ENCODE measurements at places on chromosomes 2 and 18. TPM values are rescaled to one million over a fixed set of nuclear protein-coding genes. Genes with fewer than 3 reads are reported as not detected.
A peak's percentile ranks its signal among the peaks of the same experiment; 100 is the strongest.

GRCh38 chr18:58348517-58348916, 280.4 kb downstream of the ALPK2 start:
- H3K4me1 ChIP-seq, result peaks cover 2% of the 10 kb centered on the region
- no peaks in the 10 kb centered on the region for H3K36me3 ChIP-seq

DNA sequence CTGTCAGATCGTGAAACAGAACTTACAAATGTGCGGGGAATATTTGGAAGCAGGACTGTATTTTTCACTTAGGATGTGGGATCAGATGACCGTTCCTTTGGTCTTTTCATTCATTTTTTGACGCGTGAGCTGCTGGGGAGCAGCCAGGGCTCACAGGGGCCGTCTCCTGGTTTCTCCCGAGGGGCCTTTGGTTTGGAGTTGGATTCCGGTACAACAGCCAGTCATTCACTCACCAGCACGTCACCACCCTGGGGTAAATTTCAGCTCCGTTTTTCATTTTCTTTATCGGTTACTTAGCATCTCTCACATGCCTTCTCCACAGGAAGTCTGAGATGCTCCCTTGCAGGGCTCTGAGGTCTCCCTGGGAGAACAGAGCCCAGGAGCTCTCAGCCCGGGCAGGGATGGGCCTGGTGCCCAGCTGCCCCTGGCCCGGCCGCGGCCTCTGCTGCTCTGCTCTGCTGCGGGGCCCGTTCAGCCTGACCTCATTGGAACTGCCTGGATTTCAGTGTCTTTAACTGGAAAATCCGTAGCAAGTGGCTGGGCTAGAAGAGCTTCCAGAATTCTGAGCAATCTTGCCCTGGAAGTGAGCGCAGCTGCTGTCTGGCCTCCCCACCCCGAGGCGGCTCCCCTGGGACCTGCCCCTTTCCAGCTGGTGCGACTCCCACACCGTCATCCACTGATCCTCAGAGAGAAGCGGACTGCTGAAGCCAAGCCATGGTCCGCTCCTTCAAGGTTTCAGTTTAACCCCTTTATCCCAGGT, 335.6 kb downstream of the EIPR1 start:
- H3K4me3 ChIP-seq, result no peak overlapping the region
- peaks cover 2% of the 10 kb centered on the region for H3K36me3 ChIP-seq
- peaks cover 11% of the 10 kb centered on the region for H3K27me3 ChIP-seq
- no peak overlapping the region for H3K27ac ChIP-seq
- no peaks in the 10 kb centered on the region for H3K4me1 ChIP-seq
- DNase-seq, result no peak

GRCh38 chr2:171652416-171652785, 34.9 kb upstream of the DYNC1I2 start:
- peaks cover 2% of the 10 kb centered on the region for H3K4me1 ChIP-seq
- no peak overlapping the region for H3K4me3 ChIP-seq
- H3K36me3 ChIP-seq, result peaks cover 2% of the 10 kb centered on the region
- H3K27ac ChIP-seq, result no peak overlapping the region
- H3K27me3 ChIP-seq, result peaks cover 33% of the 10 kb centered on the region

GRCh38 chr2:170191166-170191866, 13.4 kb downstream of the MYO3B start:
- H3K27me3 ChIP-seq, result peaks cover 18% of the 10 kb centered on the region
- no peak overlapping the region for H3K4me3 ChIP-seq
- H3K36me3 ChIP-seq, result peaks cover 7% of the 10 kb centered on the region
- DNase-seq, result no peak
- no peaks in the 10 kb centered on the region for H3K4me1 ChIP-seq
- no peak overlapping the region for H3K27ac ChIP-seq

DNA sequence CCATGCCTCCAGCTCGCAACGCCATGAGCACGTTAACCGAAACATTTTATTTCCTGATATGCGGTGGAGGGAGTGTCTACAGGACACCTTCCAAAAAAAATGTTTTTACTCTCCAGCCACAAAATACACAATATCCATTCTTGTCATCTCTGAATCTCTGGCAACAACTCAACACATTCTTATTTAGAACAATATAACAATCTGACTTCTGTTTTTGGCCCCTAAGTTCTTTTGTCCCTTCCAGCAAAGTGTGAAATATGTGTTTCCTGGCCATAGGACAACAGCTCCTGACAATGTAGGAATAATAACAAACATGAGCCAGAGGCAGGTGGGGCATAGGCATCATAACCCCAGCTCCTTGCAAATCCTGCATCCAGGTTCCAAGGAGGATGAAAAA, 163.0 kb downstream of the DDX1 start:
- peaks cover 4% of the 10 kb centered on the region for H3K27me3 ChIP-seq
- no peaks in the 10 kb centered on the region for H3K4me1 ChIP-seq
- no peak overlapping the region for H3K4me3 ChIP-seq
- no peak for DNase-seq

DNA sequence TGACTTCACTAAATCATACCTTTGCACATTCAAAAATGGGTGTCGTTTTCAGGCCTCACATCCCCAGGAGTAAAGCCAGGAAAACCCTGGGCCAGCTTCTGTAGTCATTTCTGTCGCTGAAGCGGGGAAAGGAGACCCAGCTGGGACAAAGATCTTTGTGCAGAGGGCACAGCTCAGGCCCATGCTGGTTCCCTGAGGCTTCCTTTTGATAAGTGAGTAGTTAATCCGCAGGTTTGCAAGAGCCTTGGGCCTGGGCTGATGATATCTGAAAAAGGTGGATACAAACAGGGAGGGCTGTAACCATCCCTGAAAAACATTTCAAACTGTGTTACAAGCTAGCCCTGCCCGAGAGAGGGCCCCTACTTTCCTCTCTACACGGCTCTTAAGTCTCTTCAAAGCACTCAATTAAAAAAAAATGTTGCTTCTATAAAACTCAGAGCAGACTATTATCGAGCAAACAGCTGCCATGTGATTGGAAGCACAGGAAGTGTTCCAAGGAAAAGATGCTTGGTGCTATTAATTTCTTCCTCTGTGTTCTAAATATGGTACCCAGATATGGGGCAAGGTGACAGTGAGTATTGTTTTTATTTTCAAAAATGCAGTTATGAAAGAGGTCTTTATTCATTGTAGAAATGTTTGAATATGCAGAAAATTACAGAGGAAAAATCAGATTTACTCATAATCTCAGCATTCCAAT, 117.2 kb downstream of the LNPK start:
- H3K27ac ChIP-seq, result no peak overlapping the region
- no peaks in the 10 kb centered on the region for H3K36me3 ChIP-seq
- no peaks in the 10 kb centered on the region for H3K4me1 ChIP-seq
- no peak for DNase-seq
- no peak overlapping the region for H3K4me3 ChIP-seq

DNA sequence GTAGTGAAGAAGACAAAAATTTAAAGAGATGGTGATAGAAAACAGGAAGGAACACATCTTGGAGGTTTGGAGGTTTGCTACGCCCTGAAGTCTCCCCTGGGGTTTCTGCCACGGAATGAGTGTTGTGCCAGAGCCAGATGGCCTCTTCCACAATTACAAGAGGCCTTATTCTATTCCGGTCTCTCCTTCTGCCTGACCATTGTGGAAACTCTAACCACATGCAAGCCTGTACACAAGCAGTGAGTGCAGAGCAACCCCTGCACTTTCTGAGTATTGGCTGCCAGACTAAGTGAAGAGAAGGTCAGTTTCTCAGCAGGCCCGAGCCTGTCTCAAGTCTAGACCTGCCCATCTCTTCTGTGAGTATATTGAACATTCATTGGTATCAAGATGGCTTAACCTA, 22.7 kb upstream of the MYO1B start:
- DNase-seq, result no peak
- H3K27me3 ChIP-seq, result no peaks in the 10 kb centered on the region
- H3K4me1 ChIP-seq, result no peaks in the 10 kb centered on the region
- no peaks in the 10 kb centered on the region for H3K36me3 ChIP-seq
- no peak overlapping the region for H3K4me3 ChIP-seq
- H3K27ac ChIP-seq, result no peak overlapping the region

DNA sequence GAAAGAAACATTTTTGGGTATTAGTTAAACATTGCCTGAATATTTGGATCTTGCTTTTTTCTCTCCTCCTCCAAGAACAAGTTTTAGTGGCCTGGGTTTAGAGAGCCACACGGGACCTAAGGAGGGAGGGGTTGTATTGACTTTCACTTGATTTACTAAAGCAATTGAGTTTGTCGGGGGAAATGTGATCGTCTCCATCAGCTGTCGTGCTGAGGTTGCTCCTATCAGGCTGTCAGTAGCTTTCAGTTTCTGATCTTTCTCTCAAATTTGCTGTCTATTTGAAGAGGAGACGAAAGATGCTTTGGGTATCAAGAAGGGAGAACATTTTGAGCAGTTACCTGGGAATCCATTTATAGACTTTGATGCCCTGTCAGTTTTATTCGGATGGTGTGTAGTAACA, 106.0 kb downstream of the SETBP1 start:
- peaks cover 3% of the 10 kb centered on the region for H3K36me3 ChIP-seq
- peaks cover 43% of the 10 kb centered on the region for H3K27me3 ChIP-seq
- H3K4me3 ChIP-seq, result no peak overlapping the region
- no peak for DNase-seq
- no peak overlapping the region for H3K27ac ChIP-seq

- DNase-seq, result no peak
- no peak overlapping the region for H3K27ac ChIP-seq
- no peaks in the 10 kb centered on the region for H3K27me3 ChIP-seq
- no peaks in the 10 kb centered on the region for H3K4me1 ChIP-seq
Observed at GRCh38 chr2:158228943-158229508, 127.3 kb downstream of the UPP2 start.

DNA sequence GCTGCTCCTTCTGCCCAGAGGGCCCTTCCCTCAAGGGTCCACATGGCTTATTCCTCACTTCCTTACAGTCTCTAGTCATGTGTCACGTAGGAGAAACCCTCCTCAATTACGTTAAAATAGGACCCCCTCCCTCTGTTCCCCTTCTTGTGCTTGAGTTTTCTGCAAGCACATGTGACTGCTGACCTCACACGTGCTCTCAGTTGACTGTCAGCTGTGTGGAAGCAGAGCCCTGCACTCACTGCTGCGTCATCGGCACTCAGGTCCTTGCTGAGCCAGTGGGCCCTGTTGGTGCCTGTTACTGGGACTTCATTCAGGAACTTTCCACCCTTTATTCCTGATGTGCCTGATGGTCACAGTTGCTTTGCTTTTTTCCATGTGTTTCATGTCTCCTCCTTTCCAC, 11.1 kb downstream of the ATG16L1 start:
- no peaks in the 10 kb centered on the region for H3K27me3 ChIP-seq
- H3K36me3 ChIP-seq, result peaks cover 28% of the 10 kb centered on the region
- no peak for DNase-seq
- H3K27ac ChIP-seq, result peak overlapping the region; percentile 96
- no peak overlapping the region for H3K4me3 ChIP-seq

GRCh38 chr2:44886414-44886813, 55.1 kb upstream of the SIX3 start:
- H3K4me1 ChIP-seq, result no peaks in the 10 kb centered on the region
- DNase-seq, result no peak
- no peak overlapping the region for H3K4me3 ChIP-seq
- peaks cover 2% of the 10 kb centered on the region for H3K36me3 ChIP-seq
- H3K27ac ChIP-seq, result no peak overlapping the region

GRCh38 chr2:195533771-195534642, 123.0 kb upstream of the SLC39A10 start:
- H3K27me3 ChIP-seq, result no peaks in the 10 kb centered on the region
- H3K27ac ChIP-seq, result peak overlapping the region; percentile 96
- peaks cover 50% of the 10 kb centered on the region for H3K4me1 ChIP-seq

- H3K4me1 ChIP-seq, result no peaks in the 10 kb centered on the region
- no peaks in the 10 kb centered on the region for H3K27me3 ChIP-seq
- no peak overlapping the region for H3K27ac ChIP-seq
- no peak for DNase-seq
Observed at GRCh38 chr2:3986063-3986462, 282.7 kb downstream of the DCDC2C start.

GRCh38 chr2:192288295-192288694, 93.6 kb upstream of the TMEFF2 start:
- no peak overlapping the region for H3K4me3 ChIP-seq
- no peaks in the 10 kb centered on the region for H3K36me3 ChIP-seq
- H3K27me3 ChIP-seq, result no peaks in the 10 kb centered on the region
- no peak overlapping the region for H3K27ac ChIP-seq
- no peak for DNase-seq

- H3K4me3 ChIP-seq, result no peak overlapping the region
- H3K4me1 ChIP-seq, result no peaks in the 10 kb centered on the region
- no peaks in the 10 kb centered on the region for H3K36me3 ChIP-seq
Observed at GRCh38 chr2:7634409-7634808, 717.2 kb downstream of the RNF144A start.

DNA sequence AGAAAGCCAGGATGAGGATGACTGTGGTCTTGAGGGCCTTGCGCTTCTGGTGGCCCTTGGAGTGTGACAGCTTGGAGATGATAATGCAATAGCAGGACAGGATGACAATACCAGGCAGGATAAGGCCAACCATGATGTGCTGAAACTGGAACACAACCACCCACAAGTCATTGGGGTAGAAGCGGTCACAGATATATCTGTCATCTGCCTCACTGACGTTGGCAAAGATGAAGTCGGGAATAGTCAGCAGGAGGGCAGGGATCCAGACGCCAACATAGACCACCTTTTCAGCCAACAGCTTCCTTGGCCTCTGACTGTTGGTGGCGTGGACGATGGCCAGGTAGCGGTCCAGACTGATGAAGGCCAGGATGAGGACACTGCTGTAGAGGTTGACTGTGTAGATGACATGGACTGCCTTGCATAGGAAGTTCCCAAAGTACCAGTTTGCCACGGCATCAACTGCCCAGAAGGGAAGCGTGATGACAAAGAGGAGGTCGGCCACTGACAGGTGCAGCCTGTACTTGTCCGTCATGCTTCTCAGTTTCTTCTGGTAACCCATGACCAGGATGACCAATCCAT, 2.7 kb downstream of the CXCR4 start:
- DNase-seq, result no peak
- H3K27me3 ChIP-seq, result no peaks in the 10 kb centered on the region
- peaks cover 44% of the 10 kb centered on the region for H3K4me1 ChIP-seq
- H3K4me3 ChIP-seq, result peak overlapping the region; percentile 97
- peak overlapping the region; percentile 99 for H3K27ac ChIP-seq

DNA sequence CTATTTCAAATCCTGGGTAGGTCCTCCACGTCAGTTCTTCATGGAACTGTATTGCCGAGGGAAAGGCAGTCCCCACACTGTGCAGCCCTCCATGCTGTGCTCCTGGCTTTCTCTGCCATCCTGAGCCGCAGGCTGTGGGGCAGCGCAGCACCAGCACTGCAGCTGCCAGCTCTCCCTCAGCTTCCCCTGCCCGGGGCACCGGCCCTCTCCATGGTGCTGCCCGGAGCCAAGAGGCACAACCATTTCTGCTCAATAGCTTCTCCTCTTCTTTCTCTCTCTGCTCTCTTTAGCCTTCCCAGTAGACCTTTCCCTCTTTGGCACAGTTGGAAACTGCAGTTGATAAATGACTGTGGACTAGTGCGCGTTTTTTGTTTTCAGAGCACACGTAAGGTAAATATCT, 12.1 kb downstream of the ANKRD23 start:
- H3K4me1 ChIP-seq, result peaks cover 7% of the 10 kb centered on the region
- no peak for DNase-seq
- H3K27me3 ChIP-seq, result no peaks in the 10 kb centered on the region
- no peak overlapping the region for H3K27ac ChIP-seq
- H3K4me3 ChIP-seq, result no peak overlapping the region

The CCBE1 gene
- not detected for total RNA-seq

The IL36G gene
- total RNA-seq, result not detected

The KYNU gene
- 1.8 TPM for total RNA-seq

The PSMA8 gene
- total RNA-seq, result 0.42 TPM

The REG1B gene
- not detected for total RNA-seq

The TMEM87B gene
- total RNA-seq, result 23.1 TPM

The OR6B3 gene
- total RNA-seq, result not detected

The CRYGD gene
- not detected for total RNA-seq

The KCNJ3 gene
- not detected for total RNA-seq

The MROH2A gene
- total RNA-seq, result not detected

The CTAGE1 gene
- not detected for total RNA-seq

The TEKT4 gene
- total RNA-seq, result not detected

The SIX3 gene
- not detected for total RNA-seq

The STARD6 gene
- not detected for total RNA-seq

The RHOB gene
- 59.8 TPM for total RNA-seq

The RGPD4 gene
- total RNA-seq, result 0.39 TPM

The MRPL19 gene
- 20.9 TPM for total RNA-seq

The ARMC9 gene
- 0.73 TPM for total RNA-seq

All from T-helper 17 cell (primary cell).